Dermis microvascular lymphatic vessel endothelial cell (primary cell): ENCODE measurements at places on chromosomes 4 and X.

DNA sequence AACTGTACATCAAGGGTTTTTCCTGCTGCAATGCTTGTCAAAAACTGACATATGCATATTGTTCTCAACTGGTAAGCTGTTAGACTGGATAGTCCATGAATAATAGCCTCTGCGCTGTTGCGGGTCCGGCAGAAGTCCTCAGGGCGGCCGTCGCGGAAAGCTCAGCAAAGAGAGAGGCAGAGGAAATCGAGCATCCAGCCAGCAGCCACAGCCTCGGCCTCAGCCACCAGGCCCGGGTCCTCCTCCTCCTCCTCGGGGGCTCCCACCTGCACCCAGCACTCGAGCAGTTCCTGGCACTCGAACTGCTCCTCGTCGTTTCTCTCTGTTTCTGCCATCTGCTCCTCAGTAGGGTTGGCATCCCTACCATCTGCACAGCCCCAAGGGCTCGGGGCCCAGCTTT, 53.7 kb downstream of the UPRT start:
- no peak for DNase-seq

GRCh38 chr4:56505269-56506130, at the start of gene ARL9:
Gene ARL9 (plus strand): TSS chr4:56505791. CDS start chr4:56505863, 72 bp downstream.
- no peak for DNase-seq

DNA sequence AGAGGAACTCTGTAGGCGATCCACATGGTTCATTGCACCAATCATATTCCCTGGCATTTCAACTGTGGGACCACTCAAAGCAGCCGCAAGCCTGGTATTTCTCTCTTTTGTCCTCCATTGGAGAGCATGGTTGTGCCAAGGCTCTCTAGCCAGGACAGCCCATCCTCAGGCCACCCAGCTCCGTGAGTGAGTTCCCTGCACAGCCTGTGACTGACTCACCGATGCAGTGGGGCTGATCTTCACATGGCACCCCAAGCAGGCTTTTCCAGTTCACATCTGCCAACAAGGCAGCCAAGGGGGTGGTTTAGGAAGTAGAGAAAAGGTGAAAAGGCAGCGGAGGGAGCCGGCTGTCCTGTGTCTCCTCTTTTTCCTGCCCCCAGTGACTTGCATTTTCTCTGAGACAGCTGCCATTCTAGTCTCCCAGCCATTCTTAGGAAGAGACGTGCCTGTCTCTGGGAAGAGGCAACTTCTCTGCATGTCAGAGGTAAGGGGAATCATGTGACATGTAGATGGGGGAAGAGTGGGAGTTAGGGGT, 69.2 kb downstream of the MID1IP1 start:
- no peak for DNase-seq

DNA sequence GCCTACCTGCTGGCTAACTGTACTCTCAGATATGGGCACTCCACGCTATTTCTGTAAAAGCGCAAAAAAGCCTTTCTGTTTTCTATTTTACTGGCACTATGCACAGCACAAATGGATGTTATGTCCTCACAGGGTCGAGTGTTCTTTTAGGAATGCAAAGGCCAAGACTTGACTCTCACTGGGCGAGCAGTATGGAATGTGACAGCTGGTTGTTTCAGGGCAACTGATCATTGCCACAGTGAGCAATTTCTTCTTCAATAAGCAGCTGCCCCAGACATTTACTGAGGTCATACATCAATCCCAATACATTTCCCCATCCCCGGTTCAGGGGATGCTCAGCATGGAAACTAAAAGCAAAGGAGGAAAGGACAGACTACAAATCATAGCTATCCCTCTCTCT, 58.2 kb downstream of the PDE5A start:
- no peak for DNase-seq

DNA sequence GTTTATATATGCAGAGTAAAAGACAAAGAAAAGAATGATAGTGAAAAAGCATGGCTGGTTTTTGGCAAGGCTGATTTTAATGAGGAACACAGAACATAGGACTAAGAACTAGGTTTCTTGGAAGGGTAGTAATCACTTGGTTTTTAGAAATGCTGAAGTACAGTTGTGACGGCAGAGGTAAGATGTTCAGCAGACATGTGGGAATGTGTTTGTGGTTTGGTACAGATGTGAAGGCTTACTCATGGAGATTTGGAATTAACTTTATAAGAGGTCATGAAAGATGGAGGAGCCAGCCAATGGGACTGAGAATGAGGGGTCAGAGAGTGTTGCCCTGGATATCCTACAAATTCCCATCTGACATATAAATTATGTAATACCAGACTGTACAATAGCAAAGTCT, 243.6 kb downstream of the NPFFR2 start:
- no peak for DNase-seq

GRCh38 chr4:145960012-145960411, 21.4 kb upstream of the ZNF827 start:
- no peak for DNase-seq

- DNase-seq: peak; percentile 14
These were observed 531.8 kb downstream of the GLUD2 start for GRCh38 chrX:121579016-121579760.

GRCh38 chr4:182504463-182504862, 261.3 kb downstream of the TENM3 start:
- no peak for DNase-seq
